ENCODE measurements at places on chromosomes 2 and 18. TPM values are rescaled to one million over a fixed set of nuclear protein-coding genes. Genes with fewer than 3 reads are reported as not detected.

GRCh38 chr18:46293742-46294181 is 189.6 kb downstream of the HAUS1 start:
- DNase-seq: no peak

GRCh38 chr2:228527197-228527881 is 345.9 kb upstream of the SPHKAP start:
- no peak for DNase-seq

DNA sequence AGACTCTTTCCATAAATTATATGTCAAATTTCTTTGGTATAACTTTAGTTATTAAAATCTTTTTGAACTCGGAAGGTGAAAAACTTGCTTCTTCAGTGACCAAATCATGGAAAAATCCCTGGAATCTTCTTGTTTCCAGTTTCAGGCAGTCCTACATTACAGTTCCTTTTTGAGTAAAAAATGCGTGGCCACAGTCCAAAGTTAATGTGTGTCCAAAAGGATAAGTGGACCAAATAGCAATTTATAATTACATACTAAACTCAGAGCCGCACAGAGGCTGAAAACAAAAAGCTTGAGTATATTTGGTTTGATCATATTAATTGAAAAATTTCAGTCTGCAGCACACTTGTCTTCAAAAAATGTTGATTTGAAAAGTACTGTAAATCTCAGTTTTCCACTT is 28.4 kb upstream of the DYNC2LI1 start:
- no peak for DNase-seq

Gene KIF1A
- total RNA-seq: 0.37 TPM

DNA sequence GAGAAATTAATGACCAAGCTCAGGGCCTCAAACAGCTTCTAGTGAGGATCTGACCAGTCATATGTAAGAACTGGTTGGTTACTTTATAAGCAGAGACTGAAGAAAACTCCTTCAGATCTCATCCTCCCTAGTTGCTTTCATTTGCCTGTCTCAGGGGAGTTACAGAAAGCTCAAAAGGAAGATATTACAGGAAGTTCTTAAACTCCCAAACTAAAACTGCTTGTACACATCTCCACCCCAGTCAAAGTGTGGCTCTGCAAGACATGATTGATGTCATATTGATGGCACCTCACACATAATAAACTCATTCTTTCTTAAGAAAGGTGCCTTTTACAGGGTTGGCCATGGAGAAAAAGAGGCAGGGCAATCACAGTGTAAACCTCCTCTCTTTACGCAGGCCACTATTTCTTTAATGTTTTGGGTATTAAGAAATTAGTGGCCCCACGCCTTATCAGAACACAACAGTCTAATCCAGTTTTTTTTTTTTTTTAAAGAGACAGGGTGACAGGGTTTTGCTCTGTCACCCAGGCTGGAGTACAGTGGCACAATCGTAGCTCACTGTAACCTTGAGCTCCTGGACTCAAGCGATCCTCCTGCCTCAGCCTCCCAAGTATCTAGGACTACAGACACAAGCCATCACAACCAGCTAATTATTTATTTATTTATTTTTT is 62.6 kb upstream of the STK17B start:
- DNase-seq: no peak
